Stimulated activated CD8-positive, alpha-beta memory T cell treated with anti-CD3 and anti-CD28 coated beads, Interleukin-4, amount 100 ng/mL, for 1 hour (primary cell): ENCODE measurements at places on chromosomes 16 and 17.

GRCh38 chr17:10081571-10082169 is 116.7 kb downstream of the GAS7 start:
- DNase-seq: no peak

GRCh38 chr17:7916808-7917207 is 719 bp upstream of the RNF227 start:
- DNase-seq: no peak

GRCh38 chr17:46910179-46910927 is 12.6 kb upstream of the GOSR2 start:
- DNase-seq: no peak

DNA sequence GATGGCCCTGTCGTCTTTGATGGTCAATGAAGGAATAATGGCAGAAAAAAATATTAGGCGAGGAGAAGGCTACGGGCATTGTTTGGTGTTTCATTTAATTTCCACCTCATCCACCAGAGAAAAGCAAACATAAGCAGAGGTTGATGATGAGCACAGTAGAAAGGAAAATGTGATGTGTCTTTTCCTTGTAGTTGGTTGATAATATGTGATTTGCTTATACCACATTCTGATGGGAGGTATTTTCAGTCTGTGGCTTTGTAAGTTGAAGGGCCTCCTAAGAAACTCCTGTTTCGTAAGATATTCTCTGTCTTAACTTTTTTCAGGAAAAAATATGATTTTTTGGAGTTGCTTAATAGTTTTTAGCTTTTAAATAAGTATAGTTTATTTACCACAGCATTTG is 215.7 kb downstream of the PRKCA start:
- no peak for DNase-seq

DNA sequence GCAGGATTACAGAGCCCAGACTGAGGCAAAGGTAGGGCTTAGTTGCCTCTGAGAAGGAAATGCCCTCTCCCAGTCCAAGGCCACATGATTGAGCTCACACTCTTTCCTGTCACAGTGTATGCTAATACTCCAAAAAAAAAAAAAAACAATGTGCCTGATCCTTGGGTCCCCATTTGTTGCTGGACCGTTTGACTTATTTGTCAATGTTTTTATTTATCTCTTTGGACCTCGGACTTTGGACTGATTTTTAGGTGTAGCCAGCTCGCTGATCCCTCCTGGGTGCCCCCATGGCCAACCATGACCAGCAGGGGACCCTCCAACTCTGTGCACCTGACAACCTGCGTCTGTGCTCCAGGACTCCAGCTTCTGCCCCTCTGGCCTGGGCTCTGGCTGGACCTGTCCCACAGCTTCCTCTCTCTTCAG is 622 bp upstream of the CCL16 start:
- no peak for DNase-seq

GRCh38 chr17:72658675-72659074 is 433.8 kb downstream of the SLC39A11 start:
- no peak for DNase-seq

- no peak for DNase-seq
Observed at GRCh38 chr17:76049836-76050537, 22.3 kb downstream of the SRP68 start.

DNA sequence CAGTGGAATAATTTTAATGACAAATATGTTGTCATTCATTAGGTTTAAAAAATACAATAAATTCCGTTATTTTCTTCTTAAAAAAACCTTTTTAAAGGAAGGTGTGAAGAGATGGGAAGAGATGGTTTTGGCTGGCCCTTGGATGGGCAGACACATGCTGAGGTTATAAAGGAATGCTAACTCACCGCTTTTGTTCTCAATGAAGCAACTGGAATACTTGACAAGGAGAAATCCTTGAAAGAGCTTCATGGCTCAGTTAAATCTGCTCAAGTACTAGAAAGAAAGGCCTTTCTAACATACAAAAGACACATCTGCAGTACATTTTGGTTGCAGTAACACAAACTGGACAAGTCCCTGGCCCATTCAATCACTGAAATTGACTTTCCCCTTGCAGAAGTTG is 158.3 kb upstream of the KCNJ16 start:
- no peak for DNase-seq

GRCh38 chr17:7238420-7239090 is 702 bp downstream of the PHF23 start:
- no peak for DNase-seq

DNA sequence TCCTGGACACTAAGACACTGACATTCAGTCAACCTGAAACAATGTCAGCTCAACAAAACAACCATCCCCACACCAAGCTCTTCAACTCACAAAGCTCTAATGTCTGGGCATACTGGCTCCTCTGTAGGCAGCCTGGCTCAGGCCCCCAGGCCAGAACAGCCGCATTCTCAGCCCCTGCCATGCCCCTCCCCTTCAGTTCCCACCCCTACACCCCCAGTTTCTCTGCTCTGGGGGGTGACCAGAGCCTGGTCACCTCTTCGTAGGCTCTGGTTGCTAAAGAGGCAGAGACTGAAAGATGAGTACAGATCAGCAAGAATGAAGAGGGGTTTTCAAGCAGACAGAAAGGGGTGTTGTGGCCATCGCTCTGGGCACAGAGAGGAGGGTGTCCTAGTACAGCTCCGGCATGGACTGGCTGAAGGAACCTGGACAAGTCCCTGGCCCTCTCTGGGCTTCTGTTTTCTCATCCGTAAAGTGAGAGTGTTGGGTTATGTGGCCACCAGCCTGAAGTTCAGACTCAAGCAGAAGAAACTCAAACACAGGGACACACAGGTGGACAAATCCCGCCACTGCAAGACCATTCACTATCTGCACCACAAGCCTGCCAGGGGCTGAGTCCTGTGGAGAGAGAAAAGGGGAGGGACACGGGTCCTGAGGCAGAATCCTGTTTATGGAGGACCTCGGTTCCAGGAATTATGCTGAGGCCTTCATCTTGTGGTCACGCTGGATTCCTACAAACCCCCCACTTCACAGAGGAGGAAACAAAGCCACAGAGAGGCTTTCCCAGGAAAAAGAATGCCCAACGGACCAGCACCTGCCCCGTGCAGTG is 987 bp upstream of the SLC4A1 start:
- DNase-seq: no peak

- DNase-seq: no peak
Observed at GRCh38 chr16:35296962-35297653, 1837.7 kb downstream of the TP53TG3F start.

- no peak for DNase-seq
Observed at GRCh38 chr17:39115135-39115534, 36.3 kb downstream of the PLXDC1 start.

DNA sequence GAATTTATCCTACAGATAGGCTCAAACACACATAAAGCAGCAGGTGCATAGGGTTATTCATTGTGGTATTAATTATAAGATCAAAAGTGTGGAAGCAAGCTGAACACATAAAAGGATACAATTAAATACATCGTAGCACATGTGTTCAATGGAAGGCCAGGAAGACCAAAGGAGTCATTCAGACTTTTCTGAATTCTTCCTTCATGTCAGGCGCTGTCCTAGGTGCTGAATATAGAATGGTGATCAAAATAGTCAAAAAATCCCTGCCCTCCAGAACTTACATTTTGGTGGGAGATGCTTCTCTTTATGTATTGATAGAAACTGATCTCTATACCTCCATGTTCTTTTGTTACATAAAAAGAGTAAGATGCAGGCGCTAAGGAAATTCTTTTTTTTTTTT is 439.0 kb upstream of the ASIC2 start:
- DNase-seq: no peak

GRCh38 chr17:36074365-36074764 is 10.3 kb downstream of the CCL18 start:
- DNase-seq: no peak
